ENCODE measurements at places on chromosomes 3 and 15.

DNA sequence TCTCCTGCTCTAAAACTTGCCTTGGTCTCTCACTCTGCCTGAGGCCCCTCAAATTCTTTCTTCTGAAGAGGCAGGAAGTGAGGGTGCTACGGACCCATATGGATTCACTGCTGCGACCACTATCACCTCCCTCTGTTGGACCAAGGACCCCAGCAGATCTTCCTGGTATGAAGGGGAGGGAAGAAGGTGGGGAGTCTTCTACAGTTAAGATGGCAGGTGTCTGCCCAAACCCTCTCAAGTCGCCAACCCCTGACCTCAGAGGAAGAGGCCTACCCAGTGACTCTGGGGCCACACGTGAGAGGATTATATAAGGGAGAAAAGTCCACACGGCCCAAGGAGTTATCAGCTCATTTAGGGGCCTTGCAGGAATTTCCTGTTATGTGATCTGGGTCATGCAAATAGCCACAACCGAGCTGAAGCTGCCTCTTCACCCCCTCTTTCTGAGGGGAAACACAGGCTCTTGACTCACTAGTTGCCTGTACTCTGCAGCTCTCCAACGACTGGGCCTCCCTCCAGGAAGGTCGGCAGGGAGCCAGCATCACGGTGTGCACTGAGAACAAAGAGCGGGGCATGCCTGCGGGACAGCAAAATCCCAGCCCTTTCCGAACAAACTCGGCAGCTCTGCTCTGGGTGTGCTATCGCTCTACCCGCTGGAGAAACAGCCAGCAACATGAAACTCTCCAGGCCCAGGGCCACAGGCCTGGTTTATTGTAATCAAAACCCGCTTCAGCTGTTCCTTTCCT lies 116.0 kb downstream of the XXYLT1 start:
- DNase-seq, result peak; percentile 93

- no peak for DNase-seq
Measured at GRCh38 chr3:16350597-16351318, 85.7 kb downstream of the OXNAD1 start.

GRCh38 chr3:1380926-1381646 lies 288.3 kb downstream of the CNTN6 start:
- DNase-seq, result no peak

DNA sequence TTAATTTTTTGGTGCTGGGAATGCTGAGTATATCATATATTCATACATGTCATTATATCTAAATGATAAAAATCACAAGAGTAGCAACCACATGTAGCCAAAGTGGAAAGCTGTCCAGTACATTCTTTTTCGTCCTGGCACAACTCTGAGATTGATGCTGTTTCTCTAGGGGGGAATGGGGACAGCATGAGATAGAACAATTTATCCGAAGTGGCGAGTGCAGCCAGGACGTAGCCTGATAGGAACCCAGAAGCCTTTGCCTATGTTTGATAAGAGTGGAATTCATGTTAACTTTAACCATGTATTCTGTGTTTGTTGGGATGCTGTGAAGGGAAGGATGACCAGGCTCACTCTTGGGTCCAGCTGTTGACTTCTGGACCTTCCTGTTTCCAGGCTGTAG lies 20.9 kb downstream of the PTPRG start:
- no peak for DNase-seq

- no peak for DNase-seq
Measured at GRCh38 chr3:46321461-46322104, 32.3 kb upstream of the CCR2 start.

DNA sequence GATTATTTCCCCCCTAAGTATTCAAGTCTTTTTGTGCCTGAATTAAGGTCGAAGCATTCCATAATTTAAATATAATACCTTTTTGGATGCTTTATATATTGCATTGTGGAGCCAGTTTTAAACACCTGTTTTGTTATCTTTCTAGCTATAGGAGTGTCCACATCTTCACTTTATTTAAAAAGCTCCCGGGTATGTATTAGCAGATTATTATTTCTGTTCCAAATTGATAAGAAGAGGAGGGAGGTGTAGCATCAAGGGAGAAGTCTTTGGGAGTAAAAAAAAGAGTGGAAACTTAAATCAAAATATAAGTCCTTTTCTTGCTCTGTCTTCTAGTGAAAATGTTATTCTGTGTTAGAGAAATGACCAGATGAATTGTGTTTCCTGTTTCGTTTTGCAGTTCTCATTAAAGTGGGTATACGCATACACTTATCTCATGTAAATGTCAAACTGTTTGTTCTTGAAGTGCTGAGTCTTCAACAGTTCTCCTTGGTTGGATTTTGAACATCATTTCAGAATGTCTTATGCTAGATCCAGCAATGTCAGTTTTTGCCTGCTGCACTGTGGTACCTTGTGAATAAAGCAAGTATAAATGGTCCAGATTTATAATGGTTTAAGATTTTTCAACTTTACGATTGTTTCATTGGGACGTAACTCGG lies 105.8 kb downstream of the FNDC3B start:
- DNase-seq, result no peak

DNA sequence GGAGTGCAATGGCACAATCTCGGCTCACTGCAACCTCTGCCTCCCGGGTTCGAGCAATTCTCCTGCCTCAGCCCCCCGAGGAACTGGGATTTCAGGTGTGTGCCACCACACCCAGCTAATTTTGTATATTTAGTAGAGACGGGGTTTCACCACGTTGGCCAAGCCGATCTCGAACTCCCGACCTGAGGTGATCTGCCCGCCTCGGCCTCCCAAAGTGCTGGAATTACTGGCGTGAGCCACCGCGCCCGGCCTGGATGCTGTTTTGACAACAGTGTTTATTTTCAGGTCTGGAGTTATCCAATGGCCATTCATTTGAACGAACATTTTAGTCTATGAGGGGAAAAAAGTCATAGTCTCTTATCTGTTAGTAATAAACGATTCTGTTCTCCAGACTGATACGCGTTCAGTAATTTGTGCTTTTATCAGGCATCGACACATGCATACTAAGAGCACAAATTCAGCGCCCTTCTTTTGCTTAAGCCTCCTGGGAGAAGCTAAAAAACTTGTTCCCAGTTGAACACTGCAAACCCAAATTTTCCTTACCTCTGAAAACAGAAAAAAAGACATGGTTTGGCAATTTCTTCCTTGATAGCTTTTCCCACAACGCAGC lies 1.3 kb downstream of the B3GALNT1 start:
- no peak for DNase-seq

DNA sequence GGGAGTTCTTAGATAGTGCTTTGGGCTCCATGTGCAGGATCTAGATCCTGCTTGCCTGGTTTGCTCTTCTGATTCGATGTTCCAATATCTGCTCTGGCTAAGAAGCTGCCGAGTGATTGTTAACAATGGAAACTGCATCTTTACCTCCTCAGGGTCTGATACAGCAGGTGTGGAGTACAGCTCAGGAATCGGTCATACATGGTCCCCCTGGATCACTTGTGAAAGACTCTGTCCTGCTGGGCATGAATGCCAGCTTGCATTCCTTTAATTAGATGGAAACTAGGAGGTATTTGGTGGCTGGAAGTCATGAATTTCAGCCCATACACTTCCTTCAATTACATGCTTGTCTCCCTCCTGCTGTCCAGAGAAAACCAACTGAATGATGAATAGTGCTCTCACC lies 95.3 kb downstream of the CHRNA7 start:
- DNase-seq, result no peak

- DNase-seq, result no peak
Measured at GRCh38 chr15:51163843-51164242, 69.1 kb upstream of the TNFAIP8L3 start.

GRCh38 chr3:69539134-69539533 lies 153.2 kb upstream of the FRMD4B start:
- no peak for DNase-seq

DNA sequence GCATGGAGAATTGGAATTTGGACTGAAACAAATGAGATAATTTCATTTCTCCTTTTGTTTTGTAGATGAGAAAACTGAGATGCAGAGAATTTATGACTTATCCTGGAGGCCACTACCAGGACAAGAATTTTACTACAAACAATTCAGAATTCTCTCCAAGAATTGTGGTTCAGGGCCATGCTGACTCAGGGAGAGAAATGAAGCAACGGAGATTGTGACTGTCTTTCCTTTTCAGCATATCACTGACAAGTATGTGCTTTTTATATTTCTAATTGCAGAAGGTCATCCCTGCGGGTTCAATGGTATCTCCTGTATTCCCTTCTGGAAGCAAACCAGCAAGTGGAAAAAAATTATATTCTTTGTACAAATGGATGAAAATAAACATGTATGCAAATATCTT lies 170.8 kb upstream of the MITF start:
- DNase-seq, result peak; percentile 34

DNA sequence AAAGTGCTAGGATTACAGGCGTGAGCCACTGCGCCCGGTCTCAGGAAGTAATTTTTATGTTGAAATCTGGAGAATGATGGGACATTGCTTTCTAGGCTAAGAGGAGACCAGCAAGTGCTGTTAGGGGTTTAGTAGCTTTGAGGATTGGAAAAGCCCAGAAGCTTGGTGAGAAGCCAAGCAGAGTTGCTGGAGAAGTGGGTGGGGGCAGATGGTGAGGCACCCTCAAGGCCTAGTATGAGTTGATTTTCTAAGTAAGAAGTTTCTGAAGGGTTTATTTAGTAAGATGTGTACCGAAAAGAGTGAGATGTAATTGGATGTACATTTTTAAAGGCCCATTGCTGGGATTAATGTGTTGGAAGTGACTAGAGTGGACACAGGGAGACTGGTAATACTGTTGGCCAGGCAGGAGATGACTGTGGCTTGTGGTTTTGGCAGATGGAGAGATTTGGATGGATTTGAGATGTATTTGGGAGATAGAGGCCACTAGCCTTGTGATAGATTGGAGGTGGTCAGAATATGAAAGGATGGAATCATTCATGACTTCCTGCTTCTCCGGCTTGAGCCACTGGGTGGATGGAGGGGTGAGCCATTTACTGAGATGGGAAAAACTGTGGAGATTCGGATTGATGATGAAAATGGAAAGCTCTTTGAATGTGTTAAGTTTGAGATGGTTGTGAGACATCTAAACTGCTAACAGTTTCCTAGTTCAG lies 2.3 kb downstream of the LRRC28 start:
- DNase-seq, result peak; percentile 89

DNA sequence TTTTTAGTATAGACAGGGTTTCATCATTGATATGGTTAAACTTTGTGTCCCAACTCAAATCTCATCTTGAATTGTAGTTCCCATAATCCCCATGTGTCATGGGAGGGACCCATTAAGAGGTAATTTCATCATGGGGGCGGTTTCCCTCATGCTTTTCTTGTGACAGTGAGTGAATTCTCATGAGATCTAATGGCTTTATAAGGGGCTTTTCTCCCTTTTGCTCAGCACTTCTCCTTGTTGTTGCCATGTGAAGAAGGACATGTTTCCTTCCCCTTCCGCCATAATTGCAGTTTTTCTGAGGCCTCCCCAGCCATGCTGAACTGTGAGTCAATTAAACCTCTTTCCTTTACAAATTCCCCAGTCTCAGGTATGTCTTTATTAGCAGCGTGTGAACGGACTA lies 20.2 kb upstream of the ZNF710 start:
- no peak for DNase-seq

DNA sequence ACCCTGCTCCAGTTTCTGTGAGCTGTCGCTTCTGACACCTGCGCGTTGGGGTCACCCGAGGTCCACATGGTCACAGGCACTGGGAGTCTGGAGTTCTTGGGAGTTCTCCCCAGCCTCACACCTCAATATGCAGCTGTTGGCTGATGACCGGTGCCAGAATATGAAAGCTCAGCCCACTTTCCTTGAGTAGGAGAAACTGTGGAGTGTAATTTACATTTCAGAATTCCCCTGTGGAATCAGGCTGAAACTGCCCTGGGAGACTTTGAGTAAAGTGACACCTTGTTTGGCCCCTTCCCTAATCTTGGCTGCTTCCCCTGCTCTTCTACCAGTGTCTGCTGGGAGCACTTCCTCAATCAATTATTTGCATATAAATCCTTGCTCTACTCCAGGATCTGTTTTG lies 255.9 kb downstream of the NFKBIZ start:
- DNase-seq, result no peak

GRCh38 chr15:91199511-91199910 lies 99.5 kb downstream of the SV2B start:
- DNase-seq, result no peak

- no peak for DNase-seq
Measured at GRCh38 chr15:36673039-36673438, 93.6 kb downstream of the CDIN1 start.

GRCh38 chr15:95469496-95470000 lies 861.0 kb upstream of the NR2F2 start:
- no peak for DNase-seq

DNA sequence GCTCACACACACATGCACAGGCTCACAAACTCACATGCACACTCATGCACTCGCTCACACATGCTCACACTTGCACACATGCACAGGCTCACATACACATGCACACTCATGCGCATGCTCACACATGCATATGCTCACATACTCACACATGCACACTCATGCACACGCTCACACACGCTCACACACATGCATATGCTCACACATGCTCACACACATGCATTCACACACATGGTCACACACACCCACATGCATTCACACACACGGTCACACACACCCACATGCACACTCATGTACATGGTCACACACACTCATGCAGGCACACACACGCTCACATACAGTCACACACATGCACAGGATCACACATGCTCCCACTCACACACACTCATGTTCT lies 132.8 kb upstream of the SMAD3 start:
- no peak for DNase-seq

- no peak for DNase-seq
Measured at GRCh38 chr3:32428092-32429068, 36.7 kb downstream of the CMTM7 start.

GRCh38 chr15:40597024-40597423 lies 3.0 kb downstream of the KNL1 start:
- no peak for DNase-seq

- no peak for DNase-seq
Measured at GRCh38 chr3:31252216-31253185, 280.2 kb upstream of the STT3B start.

DNA sequence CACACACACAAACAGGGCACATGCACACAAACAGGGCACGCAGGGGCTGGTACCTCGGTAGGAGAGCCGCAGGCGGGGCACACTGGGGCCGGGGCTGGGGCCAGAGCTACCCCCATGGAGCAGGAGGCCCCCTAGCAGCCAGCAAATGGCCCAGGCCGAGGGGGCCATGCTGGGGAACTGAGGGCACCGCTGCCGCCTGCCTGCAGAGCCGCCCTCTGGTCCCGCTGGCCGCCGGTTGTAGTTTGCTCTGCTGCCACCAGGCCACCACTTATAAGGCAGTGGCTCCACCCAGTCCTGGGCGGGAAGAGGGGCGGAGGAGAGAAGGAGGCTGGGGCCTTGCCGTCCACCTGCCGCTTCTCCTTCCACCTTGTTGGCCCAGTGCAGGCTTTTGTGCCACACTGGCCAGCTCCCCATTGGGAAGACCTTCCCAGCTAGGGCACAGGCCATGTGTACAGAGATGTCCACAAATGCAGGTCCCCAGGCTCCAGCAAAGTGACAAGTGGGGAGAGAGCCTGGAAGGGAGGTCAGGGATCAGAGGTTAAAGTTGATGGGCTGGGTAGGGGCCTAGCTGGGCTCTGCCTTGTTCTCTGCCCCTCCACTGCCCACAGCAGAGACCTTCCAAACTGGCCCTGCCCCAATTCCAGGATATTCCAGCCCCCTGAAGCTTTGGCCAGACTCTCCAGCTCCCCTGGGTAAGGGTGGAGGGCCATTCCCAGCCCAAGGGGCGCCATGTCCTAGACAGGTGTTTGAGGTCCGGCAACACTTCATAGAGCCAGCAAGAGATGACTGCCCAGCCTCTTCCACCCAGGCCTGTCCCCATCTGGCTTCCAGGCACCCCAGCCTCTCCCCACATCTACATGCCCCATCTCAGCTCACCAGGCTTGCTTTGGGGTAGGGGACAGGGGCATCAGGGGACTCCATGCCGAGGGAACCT lies at the start of gene SEMA3G:
TSS of gene SEMA3G (minus strand) at position 244 of the 934 bp plus-strand sequence. CDS start at position 168, 76 bp downstream.
- DNase-seq, result peak; percentile 59

GRCh38 chr15:100704281-100705055 lies 102.1 kb downstream of the ASB7 start:
- peak; percentile 95 for DNase-seq
